Inflammatory macrophage treated with lipopolysaccharide for 4 hours (primary cell): ENCODE measurements at places on chromosomes 4 and X.

GRCh38 chr4:103915224-103915869 is 195.6 kb upstream of the TACR3 start:
- peak; percentile 28 for DNase-seq

GRCh38 chr4:81360737-81361136 is 111.0 kb downstream of the RASGEF1B start:
- no peak for DNase-seq

- no peak for DNase-seq
Observed at GRCh38 chr4:41137879-41138278, 76.5 kb downstream of the APBB2 start.

DNA sequence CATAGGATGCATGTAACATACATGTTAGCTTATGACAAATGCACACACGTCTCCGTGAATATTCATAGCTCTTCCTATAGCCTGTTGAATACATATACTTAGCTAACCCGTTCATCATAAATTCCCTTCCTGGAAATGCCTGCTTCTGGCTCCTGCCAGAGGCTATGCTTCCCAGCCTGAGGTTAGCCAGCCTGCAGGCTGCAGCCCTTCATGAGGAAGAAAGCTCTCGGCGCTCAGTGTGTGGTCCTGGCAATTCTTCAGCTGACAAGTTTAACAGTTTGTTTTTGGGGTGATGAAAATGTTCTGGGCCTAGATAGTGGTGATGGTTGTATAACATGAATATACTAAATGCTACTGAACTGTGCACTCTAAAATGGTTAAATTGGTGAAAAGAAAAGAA is 48.8 kb upstream of the MAN2B2 start:
- DNase-seq = no peak

GRCh38 chrX:119753001-119753400 is 5.4 kb upstream of the SOWAHD start:
- no peak for DNase-seq

DNA sequence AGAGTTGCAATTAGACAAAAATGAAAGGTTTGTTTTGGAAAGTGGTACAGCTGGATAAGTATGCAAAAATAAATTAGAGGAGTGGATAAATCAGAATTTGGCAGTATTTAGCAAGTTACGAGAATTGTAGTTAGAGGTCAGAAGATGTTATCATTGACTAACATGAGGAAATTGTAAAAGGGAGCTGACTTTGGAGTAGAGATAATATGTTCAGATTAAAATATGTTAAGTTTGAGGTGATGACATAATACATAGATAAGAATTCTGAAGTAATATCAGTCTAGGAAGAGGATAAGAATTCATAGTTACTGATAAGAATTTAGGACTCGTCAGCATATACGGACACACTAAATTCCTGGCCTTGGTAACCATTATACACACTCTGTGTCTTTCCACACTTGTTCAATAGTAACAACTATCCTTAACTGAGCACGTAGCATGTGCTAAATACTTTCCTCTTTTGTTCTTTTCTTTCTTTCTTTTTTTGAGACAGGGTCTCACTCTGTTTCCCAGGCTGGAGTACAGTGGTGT is 4.1 kb upstream of the EPGN start:
- DNase-seq = no peak

GRCh38 chr4:23171976-23172375 is 479.2 kb downstream of the GBA3 start:
- DNase-seq = no peak
